ENCODE measurements at places on chromosomes 7 and 10.
A peak's percentile ranks its signal among the peaks of the same experiment; 100 is the strongest.

DNA sequence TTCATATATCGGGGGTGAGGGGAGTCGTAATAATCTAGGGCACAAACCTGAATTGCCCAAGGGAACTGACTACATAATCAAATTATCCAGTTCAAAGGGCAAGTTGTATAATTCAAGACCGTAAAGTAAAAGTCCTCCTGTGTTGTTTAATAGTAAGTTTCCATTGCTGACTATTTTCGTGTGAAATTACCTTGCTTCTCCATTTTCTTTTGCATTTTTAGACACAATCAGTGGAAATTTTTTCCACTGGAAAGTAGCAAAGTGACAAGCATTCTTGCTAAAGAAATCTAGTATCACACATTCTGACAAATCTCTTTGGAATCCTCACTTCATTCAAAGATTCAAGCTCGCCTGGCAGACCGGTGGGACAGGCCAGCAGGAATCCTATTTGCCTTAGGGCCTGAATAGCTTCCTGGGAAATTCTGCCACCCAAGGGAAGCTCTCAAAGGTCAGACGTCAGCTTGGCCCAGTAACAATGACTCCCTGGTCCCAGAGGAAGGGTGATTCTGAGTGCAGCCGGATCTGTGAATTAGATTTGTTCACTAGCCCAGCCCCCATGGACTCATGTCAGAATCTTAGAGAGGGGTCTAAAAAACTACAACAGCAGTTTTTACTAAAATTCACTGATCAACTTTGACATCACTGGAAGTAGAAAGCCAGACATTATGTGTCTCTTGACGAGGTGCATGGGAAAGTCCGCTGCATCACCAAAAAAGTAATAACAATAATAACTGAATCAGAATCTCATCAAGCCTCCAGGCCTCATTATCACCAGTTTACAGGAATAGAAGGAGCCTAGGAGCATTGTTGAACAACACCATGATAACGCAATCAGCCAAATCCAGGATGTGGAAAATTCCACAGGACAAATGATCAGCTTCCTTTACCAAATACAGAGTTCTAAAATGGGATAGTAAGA, 161.0 kb downstream of the SKIDA1 start:
- DNase-seq, result no peak

DNA sequence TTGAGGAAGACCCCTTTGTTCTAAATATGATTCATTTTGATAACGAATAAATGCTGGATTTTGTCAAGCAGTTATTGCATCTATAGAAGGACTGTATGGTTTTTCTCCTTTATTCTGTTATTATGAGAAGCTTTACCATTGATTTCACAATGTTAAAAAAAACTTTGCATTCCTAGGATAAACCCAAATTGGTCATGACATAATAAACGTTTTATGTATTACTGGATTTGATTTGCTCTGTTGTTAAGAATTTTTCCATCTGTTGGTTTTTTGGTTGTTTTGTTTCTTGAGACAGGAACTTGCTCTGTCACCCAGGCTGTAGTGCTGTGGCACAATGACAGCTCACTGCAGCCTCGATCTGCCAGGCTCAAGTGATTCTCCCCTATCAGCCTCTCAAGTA, 2.2 kb upstream of the DNA2 start:
- no peak for DNase-seq

GRCh38 chr7:138374119-138374693, 85.9 kb upstream of the TRIM24 start:
- DNase-seq, result no peak

- DNase-seq, result no peak
Observed at GRCh38 chr10:123398180-123398591, 244.0 kb downstream of the BUB3 start.

GRCh38 chr7:46589286-46589685, 668.2 kb upstream of the IGFBP3 start:
- DNase-seq, result no peak

DNA sequence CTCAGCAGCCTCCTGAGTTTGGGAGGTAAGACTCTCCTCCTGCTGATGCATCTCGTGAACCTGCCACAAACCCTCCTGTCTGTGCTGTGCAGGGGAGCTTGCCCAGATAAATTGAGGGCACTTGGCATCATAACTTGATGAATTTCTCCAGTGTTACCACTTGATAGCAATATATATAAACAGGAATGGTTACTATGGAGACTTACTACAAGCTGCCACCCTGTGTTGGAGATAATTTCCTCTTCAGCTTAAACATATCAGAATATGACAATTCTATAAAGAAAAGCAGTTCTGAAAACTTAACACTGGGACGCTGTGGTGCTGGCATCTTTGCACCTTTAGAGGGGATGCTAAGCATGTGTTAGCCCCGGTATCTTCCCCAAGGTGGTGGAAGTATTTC, 14.9 kb downstream of the PFKFB3 start:
- DNase-seq, result no peak

- DNase-seq, result no peak
Observed at GRCh38 chr7:102008535-102009262, 191.3 kb downstream of the CUX1 start.

- DNase-seq, result no peak
Observed at GRCh38 chr10:49323171-49323895, 24.4 kb downstream of the C10orf71 start.

DNA sequence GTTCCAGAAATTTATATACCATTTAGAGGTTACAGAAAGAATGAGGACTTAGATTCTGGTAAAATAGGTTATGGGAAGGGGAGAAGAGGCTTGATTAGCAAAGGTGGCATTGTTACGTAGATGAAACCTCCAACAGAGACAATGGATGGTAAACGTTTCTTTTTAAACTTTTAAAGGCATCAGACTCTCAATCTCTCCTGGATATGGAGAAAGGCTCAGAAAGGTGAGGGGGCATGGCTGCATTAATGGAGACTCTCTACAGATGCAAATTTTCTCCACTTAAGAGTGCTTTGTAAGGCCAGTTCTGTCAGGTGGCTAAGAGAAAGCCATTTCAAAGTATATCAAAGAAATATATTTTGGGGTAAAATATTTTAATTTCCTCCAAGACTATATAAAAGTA, 240.9 kb upstream of the PTER start:
- no peak for DNase-seq

- peak; percentile 52 for DNase-seq
Observed at GRCh38 chr7:74656441-74656836, 1.1 kb upstream of the GTF2I start.

DNA sequence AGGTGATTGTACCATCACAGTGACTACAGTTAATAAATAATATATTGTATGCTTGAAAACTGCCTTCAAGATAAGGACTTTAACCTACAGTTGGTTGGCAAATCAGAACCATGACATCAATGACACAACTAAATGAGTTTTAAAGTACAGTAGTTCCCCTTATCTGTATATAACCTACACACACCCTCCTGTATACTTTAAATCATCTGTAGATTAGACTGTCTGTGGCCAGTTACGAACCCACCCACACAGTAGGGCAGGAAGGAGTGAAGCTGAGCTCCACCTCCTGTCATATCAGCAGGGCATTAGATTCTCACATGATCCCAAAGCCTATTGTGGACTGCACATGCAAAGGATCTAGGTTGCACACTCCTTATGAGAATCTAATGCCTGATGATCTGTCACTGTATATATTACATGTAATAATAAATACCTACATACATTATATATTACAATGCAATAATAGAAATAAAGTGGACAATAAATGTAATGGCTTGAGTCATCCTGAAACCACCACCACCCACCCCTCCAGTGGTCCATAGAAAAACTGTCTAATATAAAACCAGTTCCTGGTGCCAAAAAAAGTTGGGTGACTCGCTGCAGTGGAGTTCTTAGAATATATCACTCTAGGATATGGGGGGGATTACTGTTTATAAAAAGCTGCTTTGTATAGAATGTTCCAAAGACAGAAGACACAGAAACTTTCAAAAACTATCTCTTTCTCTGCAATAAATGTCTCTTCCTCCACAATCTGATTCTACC, 5.6 kb downstream of the TPK1 start:
- no peak for DNase-seq

- peak; percentile 4 for DNase-seq
Observed at GRCh38 chr10:14723052-14723689, 51.5 kb downstream of the FAM107B start.

DNA sequence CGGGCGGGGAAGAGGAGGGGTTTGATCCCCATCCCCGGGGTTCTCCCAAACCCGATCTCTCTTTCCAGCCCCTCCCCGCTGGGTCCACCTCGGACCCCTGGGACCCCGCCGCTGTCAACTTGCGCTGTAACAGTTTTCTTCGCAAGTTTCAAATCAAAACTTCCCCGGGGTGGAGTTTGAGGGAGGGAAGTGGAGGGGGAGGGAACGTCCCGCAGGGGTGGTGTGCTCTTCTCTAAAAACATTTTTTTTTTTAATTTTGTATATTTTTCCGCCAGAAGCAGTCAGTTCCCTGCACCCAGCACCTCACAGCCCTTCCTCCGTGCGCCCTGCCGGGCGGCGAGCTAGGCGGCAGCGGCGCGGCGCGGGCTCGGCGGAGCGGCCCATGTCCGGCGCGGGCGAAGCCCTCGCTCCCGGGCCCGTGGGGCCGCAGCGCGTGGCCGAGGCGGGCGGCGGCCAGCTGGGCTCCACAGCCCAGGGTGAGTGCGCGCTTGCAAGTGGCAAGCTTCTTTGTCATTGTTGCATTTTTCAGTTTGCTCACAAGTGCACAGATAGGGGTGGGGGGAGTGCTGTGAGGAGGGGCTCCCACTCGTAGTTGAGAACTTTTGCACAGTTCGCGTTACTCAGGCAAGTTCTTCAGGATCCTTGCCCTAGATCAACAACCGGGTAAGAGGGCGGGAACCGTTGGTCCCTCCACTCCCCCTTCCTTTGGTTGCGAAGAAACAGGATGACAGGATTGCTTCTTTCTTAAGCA, 933 bp downstream of the MDFIC start:
- DNase-seq, result no peak

- DNase-seq, result no peak
Observed at GRCh38 chr10:7795605-7796004, 7.6 kb downstream of the ATP5F1C start.

- no peak for DNase-seq
Observed at GRCh38 chr7:25359471-25360059, 131.3 kb upstream of the NPVF start.

DNA sequence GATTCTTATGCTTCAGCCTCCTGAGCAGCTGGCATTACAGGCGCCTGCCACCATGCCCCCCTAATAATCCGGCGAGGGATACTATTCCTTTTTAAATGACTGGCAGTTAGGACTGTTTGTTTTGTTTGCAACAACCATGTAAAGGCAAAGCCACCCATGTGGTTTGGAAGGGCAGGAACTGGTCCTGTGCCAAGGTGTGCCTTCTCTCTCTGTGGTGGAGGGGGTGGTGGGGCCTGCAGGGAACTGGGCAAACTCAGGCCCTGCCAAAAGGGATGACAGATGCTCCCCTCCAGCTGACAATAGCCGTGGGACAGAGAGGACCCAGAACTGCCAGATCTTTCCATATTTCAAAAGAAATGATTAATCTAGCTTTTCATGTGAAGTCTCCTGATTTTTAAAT, 23.5 kb upstream of the WAPL start:
- DNase-seq, result no peak

GRCh38 chr7:43693687-43694398, 35.5 kb downstream of the COA1 start:
- DNase-seq, result no peak

DNA sequence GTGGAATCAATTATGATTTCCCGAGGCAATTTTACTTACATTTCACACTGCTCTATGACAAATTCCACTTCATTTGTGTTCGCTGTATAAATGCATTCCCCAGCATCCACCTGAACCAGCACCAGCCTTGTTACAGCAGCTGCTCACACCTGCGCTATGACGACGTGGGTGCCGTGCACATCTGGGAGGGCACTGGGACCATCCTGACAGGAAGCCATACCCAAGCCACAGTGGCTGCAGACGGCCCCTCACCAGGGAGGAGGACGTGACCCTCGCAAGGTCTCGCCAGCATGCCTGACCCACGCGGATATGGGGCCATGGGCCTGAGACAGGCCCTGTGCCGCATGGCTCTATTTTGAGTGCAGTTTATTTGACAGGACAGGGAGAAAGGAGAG, 201.3 kb downstream of the MAD1L1 start:
- no peak for DNase-seq

DNA sequence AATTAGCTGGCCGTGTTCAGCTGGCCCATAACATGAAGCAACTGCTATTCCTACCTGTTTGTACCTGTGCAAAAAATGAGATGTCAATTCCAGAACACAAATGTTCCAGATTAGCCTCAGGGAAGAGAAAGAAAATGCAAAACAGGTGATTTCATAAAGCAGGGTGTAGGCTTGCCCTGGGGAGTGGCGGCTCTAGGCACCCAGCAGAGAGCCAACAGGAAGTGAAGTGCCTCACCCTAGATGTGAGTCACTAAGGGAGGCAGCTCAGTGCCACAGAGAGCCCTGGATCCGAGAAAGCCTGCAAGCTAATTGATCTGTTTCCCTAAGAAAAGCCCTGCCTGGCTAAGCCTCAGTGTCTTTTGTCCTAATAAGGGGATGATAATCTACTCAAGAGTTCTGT, 240.0 kb downstream of the ARHGAP21 start:
- no peak for DNase-seq

DNA sequence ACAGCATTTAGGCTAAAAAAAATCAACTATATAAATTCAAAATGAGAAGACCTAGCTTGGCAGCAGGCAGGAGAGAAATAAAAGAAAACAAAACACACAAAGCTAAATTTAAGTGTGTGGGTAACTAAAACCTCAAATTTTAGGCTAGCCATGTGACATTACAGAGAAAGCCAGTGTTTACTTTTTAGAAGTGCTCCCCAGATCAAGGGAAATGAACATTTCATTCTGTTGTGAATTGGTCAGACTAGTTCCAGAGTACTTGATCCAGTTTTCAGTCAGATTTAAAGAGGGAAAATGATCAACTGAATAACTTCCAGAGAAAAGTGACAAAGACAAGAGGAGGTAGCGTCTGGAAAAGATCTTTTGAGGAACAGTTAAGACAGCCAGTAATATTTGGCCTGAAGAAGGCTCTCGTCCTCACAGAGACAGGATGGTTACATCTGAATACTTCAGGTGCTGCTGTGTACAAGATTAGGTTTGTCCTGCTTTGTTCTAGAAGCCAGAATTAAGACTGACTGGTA, 563.4 kb downstream of the KCNMA1 start:
- no peak for DNase-seq

- no peak for DNase-seq
Observed at GRCh38 chr7:116298576-116298975, 88.2 kb downstream of the TES start.

- DNase-seq, result no peak
Observed at GRCh38 chr10:47062441-47063200, 151.4 kb downstream of the PTPN20 start.

GRCh38 chr10:4331150-4331549, 494.9 kb upstream of the AKR1E2 start:
- DNase-seq, result no peak

DNA sequence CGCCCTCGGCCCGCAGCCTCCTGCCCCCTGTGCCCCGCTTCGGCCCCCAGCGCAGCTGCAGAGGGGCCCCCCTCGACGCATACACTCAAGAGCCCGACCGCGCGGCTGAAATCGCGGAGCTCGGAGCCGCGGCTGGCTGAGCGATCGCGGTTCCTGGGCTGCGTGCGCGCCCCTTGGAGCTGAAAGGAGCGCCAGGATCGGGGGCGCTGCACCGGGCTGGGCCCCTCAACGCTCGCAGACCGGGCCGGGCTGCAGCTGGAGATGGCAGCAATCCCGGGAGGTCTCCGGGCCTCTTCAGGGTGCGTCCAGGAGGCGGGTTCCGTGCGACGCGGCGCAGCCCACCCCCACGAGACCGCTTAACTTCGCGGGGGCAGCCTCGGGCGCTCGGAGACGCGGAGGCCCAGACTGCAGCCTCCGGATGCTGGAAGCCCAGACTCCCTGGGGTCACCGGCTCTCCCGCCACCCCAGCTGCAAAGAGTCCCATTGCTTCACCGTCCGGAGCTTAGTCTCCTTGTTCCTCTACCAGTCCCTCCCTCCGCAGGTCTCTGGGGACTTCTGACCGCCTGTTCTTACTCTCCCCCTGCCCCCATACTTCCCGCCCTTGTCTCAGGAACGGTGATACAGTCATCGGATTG, 73.0 kb upstream of the LRRC4 start:
- no peak for DNase-seq
